CD4-positive, alpha-beta T cell treated with Interleukin-12 subunit alpha and Interleukin-12 subunit beta, for 1 hour (primary cell): ENCODE measurements at places on chromosomes 16 and 17.

- DNase-seq = no peak
Observed at GRCh38 chr16:75860326-75861053, 134.2 kb upstream of the CPHXL start.

DNA sequence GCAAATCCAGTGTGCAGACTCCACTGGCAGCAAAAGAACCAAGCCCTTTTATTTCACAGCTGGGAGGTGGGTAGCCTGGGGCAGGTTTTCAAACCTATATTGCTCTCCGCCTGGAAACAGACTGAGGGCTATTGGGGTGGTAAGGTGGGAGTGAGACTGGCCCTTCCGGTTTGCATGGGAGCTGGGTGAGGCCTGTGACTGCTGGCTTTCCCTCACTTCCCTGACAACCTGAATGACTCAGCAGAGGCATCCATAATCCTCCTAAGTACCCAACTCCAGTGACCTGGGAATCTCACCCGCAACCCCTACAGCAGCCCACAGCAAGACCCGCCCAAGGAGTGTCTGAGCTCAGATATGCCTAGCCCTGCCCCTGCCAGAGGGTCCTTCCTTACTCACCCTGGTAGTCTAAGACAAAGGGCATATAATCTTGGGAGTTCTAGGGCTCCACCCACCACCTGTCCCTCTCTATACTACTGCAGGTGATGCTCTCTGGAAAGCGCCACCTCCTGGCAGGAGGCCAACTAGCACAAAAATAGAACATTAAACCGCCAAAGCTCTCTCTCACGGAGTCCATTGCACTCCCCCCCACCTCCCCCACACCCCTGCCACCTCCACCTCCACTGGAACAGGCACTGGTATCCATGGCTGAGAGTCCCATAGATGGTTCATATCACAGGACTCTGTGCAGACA lies 602.0 kb upstream of the C16orf82 start:
- no peak for DNase-seq

DNA sequence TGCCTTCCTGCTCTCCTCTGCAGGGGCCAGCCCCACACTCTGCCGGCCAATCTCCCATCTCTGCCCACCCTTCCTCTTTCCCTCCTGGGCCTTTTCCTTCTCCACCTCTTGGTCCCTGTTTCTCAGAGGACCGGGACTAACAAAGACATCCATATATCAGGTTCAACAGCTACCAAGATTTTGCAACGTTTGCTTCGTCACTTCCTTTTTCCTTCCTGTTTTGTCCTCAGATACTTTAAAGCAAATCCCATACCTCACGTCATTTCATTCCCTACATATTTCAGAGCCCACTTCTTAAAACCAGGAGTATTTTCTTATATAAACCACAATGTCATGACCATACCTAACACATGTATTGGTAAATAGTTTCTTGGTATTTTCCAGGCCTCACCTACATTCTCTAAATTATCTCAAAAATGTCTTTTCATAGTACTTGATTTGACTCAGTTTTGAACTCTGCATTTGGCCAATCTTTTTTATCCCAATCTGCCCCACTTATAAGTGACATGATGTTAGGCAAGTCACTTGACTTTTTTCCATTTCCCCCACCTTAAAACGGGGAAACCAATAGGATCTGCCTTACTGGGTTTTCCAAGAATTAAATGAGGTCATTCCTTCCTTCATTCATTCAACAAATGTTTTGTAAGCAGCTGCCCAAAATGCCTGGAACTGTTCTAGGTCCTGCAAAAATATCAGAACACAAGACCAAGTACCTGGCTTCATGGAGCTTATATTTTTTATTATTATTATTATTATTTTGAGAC lies 7.2 kb upstream of the USP10 start:
- DNase-seq = no peak

GRCh38 chr17:33447090-33447489 lies 154.0 kb upstream of the ASIC2 start:
- DNase-seq = no peak

- DNase-seq = no peak
Observed at GRCh38 chr17:81091774-81092517, 57.0 kb downstream of the BAIAP2 start.
